HuH-7.5 (cell line): ENCODE measurements at places on chromosomes 7 and 10.

DNA sequence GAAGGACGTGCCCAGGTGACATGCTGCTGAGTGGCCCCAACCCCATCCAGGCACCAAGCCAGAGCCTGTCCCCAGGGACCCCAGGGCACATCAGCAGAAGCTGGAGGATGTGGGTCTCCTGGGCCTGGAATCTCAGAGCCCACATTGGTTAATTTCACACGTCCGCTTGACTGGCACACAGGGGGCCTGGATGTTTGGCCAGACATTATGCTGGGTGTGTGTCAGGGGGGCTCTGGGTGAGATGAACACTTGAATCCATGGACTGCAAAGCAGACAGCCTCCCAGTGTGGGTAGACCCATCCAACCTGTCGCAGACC is 79.1 kb upstream of the RET start:
- no peak for DNase-seq

GRCh38 chr7:20827172-20827571 is 40.5 kb upstream of the SP8 start:
- no peak for DNase-seq

GRCh38 chr10:79183468-79183865 is 114.7 kb downstream of the ZMIZ1 start:
- no peak for DNase-seq

DNA sequence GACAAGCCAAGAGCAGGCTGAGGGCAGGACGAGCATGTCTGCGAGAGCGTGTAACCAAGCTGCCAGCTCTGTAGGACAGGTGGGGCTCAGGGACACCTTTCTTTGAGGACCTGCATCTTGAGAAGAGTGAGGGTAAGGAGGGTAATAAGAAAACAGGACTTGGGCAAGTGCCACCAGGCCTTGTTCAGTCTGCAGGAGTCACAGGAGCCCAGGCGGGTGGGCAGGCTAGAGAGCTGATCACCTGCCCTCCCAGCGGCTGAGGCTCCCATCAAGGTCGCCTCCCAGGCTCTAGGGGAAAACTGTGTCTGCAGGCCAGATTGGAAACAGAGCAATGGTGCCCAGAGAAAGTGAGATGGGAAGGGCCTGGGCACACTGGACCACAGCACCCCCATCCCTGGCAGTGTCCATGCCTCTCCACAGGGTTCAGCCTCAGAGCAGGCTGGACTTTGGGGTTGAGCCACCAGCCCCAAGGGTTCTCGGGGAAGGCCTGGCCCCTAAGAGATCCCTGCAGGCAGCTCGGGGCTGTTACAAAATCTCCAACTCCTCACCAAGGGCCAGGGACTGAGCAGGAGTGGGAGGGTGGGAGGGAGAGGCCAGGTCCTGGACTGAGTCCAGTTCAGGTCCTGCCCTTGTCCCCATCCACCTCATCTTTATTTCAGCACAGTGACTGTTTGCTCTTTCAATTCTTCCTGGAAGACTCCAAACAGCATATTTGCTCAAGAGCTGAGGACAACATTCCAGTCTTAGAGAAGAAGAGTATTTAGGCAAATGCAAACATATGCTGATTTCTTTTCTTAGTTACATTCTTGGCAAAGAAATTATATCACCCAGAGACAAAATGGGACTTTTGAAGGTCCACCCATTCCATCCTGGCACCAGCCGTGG is 161.9 kb downstream of the GRID1 start:
- no peak for DNase-seq

- DNase-seq, result no peak
These were observed 90.2 kb downstream of the DLG5 start for GRCh38 chr10:77836299-77836820.
